SW 1271 (cell line): ENCODE measurements at places on chromosomes 11 and 22.

DNA sequence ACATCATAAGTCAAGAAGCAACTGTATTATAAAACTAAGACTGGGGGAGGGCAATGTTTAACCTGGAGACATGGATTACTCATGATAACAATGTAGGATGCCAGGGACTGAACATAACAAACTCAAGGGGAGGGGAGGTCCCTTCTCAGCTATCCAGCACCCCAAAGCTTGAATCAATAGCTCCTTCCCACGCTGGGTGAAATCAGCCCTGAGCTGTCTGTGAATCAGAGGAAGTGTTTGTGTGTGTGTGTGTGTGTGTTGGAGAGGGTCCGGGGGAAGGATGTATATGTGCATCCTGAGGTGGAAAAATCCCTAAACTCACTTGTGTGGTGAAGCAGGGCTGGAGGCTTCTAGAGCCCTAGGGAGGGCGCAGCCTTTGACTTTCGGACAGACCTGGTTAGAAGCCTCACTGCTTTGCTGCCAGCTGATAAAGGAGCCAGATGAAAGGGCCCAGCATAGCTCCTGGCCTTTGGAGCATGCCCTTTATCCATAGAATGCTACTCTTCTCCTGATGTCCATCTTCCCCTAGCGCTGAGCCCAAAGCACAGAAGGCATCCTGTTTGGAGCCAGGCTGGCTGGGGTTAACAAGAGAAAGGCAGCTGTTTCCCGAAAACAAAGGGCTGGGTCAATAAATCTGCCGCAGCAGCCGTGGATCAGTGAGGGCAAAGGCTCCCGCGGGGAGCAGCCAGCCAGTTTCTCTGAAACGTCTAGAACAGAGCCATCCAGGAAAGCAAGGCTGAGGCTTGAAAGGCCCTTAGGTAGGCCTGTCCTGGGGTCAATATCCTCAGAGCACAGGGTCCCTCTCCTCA, 35.8 kb downstream of the TNKS1BP1 start:
- no peak for DNase-seq

- no peak for DNase-seq
Measured at GRCh38 chr22:27825174-27825573, 23.6 kb upstream of the MN1 start.

DNA sequence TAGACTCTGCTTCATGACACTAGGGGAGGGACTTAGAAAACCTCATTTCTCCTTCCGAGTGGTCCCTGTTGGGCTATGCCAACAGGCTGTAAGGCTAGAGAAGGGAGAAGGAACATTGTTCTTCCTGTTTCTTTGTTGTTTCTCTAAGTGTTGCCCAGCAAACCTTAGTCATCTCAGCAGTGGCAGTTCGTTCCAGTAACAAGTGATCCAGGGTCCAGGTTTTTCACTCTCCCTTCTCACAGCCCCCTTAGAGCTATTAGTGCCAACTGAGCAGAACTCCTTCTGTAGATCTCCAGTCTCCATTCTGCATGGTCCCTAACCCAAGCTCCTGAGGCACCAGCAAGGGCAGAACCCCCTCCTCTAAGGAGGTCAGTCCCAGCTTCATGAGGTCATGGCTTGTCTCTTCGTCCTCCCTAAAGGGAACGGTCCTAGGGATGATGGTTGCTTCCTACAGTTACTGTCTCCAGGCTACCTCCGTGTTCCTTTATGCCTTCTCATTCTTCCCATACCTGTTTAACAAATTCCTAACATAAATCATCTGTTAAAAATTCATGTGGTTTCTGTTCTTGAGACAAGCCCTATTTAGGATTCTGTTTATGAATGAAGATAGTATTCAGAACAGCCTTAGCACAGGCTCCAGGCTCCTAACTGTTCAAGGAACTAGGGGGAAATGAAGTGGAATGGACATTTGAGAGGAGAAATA, 168.6 kb upstream of the UBASH3B start:
- DNase-seq = no peak

DNA sequence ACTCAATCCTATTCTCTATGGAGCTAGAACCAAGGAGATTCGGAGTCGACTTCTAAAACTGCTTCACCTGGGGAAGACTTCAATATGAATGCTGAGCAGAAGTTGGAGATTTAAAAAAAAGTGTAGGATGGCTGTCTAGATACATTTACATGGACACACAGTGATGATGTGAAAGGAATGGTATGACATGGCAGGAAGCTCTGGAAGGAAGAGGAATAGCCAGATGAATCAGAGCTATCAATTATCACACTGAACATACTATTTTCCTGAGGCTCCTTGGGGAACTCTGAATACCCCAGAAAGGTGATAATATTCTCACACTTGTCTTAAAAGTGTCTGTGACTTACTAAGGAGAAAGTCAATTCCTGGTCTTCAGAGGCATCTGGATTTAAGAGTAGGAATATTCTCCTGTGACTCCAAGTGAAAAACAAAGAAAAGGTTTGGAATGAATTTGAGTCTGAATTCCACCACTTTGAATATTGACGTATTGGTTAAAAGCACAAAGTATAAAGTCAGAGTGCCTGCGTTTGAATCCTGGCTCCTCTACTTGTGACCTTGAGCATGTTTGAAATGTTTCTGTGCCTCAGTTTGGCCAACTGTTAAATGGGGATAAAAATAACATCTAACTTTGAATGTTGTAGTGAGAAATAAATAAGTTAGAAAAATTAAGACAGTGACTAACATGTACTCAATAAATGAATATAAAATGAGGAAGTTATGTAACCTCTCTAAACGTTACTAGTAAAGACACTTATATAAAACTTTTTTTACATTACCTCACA, 1.3 kb downstream of the OR52D1 start:
- no peak for DNase-seq

DNA sequence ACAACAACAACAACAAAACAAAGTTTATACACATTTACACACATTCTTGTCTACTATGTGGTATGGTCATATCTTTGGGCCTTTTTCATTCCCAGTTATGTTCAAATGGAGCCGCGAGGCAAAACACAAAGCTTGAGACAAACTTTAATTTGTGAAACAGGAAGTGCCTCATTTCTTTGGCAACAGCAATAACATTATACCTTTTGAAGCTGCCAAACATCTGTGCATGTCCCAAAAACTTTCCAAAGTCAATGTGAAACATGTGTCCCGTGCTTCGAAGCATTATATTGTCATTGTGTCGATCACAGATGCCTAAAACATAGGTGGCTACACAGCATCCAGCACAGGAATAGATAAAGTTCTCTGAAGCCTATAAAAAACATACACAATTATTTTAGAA, 25.0 kb upstream of the RPS13 start:
- DNase-seq = no peak

DNA sequence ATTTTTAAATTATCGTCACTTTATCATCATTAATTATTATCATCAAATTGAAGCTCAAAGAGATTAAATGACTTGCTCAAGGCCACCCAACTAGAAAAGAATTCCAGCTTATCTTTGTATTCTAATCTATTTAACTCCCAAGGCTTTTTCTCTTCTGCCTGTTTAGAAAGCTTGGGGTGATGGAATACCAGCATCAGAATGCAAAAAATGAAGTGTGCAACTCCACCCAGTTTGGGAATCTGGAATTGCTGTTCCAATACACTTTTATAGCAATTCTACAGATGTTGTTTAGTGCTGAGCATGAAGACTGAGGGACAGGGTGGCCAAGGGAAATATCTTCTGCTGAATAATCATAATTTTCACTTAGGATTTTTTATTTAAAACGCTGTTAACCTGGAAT, 97.2 kb upstream of the FIBIN start:
- DNase-seq = no peak

DNA sequence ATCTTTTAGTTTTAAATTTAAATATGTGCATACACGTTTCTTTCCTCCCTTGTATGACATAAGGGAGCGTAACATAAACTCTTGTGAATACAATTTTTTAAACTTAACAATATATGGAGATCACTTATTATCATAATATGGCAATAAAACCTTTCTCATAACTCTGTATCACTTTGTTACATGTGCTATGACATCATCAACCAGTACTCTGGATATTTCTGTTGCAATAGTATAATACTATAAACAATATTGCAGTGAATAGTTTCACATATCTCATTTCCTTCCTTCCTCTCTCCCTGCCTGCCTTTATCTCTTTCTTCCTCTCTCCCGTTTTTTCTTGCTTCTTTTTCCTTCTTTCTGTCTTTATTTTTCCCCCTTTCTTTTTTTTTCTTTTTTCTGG, 1278.0 kb upstream of the CNTN5 start:
- no peak for DNase-seq

GRCh38 chr22:48936391-48936790, 891.3 kb downstream of the BRD1 start:
- DNase-seq = no peak

GRCh38 chr11:19683141-19683805, 29.4 kb upstream of the NAV2 start:
- no peak for DNase-seq

DNA sequence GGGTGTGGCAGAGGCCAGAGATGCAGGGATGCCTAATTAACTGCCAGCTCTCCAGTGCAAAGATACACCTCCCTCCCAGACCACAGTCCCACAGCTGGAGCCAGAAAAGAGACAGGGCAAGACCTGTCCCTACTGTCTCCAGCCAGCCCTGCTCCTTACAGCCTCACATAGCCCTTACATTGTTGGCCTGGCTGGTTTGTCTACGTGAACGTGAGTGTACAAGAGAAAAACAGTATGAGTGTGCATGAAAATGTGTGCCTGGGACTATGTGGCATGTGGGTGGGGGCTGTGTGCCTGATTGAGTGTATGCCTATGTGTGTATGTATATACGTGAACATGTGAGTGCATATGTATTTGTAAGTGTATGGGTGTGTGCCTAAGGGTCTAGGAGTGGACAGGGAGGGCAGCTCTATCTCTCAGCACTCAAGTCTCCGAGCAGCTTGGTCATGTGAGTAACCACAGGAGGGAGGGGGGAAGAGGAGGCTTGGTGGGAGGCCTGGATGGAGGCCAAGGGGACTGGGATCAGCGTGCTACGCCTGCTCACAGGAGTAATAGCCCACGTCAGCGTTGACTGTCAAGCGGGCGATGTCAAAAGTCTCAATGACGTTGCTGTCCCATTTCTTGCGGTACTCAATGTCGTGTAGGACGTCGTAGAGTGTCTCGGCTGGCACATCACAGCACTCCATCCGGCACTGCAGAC, 6.6 kb upstream of the ARAP1 start:
- no peak for DNase-seq

- no peak for DNase-seq
Measured at GRCh38 chr11:107777110-107777509, 65.3 kb upstream of the SLN start.

GRCh38 chr11:132260636-132261035, 890.2 kb downstream of the NTM start:
- no peak for DNase-seq

GRCh38 chr11:112225753-112226061, 521 bp upstream of the PTS start:
- no peak for DNase-seq

DNA sequence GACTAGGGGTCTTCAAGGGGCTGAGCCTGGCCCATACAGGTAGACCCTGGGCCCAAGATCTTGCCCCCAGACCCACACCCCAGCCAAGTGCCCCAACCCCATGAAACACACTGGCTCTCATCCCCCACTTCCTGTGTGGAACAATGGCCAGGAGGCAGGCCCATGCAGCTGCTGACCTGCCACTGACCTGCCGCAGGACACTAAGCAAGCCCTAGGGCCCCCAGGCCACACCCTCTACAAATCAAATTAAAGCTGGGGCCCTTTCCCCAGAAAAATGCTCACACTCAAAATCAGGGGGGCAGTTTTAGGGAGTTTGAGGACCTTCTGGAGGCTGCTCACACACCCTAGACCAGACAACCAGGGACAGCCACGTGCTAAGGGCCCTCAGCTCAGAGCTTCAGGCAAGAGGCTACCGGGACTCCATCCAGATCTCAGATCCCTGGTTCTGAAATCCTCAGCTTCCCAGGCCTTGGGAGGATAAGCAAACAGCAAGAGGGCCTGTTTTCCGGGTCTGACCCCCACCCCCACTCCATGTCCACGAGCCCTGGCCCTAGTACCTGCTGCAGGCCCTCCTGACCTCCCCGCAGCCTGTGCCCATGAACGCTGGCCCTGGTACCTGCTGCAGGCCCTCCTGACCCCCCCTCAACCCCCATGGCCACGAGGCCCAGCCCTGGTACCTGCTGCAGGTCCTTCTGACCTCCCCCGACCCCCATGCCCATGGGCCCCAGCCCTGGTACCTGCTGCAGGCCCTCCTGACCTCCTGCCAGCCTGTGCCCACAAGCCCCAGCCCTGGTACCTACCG, 10.0 kb downstream of the CARD10 start:
- no peak for DNase-seq

- no peak for DNase-seq
Measured at GRCh38 chr11:13448876-13449275, 14.1 kb downstream of the BTBD10 start.

- no peak for DNase-seq
Measured at GRCh38 chr22:33756508-33756949, 163.7 kb downstream of the LARGE1 start.

- no peak for DNase-seq
Measured at GRCh38 chr11:35180317-35181233, 41.6 kb downstream of the CD44 start.

DNA sequence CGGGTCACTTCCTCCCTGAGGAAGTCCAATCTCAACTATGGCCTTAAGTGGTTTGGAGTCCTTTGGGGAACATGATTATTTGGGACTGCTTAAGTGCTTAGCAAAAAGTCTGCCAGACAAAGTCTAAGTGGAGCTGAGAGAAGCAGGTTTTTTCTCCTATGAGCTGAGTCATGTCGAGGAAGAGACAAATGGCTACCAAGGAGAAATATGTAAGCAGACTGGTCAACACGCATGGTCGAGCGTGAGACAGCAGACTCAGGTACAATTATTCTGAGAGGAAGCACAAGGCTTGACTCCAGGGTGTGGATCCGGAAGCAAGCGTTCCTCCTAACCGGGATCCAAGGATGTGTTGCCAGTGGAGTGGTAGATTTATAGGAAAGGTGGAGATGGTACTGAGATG, 30.6 kb downstream of the UBASH3B start:
- no peak for DNase-seq

DNA sequence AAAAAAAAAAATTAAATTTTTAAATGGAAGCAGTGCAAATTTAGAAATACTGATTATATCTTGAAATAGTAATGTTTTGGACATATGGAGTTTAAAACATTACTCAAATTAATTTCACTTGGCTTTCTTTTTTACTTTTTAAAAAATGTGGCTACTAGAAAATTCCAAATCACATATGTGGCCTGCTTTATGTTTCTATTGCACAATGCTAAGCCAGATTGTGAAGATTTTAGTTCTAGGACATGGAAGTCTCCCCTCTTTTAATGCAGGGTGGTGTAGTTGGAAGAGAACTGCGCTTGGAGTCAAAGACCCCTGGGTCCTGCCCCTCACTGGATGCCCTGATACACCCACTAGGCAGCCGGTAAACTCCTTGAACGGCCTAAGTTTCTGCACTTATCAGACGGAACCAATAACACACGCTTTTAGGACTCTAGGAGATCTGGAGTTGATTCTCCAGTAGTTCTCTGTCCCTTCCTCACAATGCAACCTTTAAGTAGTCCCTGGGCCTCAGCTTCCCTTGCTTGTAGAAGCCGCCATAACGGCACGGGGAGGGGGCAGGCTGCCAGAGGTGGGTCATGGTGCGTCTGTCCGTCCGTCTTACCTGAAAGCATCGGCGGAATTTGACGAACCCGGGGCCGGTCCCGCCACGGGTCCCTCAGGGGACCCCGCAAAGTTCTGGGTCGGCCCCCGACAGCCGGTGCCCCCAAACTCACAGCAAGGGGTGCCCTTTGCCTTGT, 505 bp downstream of the FAM227A start:
- no peak for DNase-seq
